ENCODE measurements at places on chromosomes 13 and 19.

- DNase-seq: no peak
These were observed 13.6 kb downstream of the EPN1 start for GRCh38 chr19:55688422-55689218.

GRCh38 chr13:25771641-25772478 is 280.0 kb downstream of the SHISA2 start:
- DNase-seq: no peak

DNA sequence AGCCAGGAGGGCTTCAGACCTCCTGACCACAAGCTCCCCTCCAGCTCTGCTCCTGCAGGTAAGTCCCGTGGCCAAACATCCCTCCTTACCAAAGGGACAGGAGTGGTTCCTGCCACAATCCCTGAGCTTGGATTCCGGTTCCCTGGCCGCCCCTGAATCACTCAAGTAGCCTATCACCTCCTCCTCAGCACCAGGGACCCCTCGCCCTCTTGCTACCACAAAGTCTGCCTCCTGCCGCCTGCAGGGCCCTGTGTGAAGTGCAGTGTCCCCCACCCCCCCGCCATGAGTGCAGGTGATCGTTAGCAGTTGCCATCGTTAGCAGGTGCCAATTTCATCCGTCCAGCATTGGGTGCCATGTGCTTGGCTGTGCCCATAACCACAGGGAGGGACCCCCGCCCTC is 40.8 kb upstream of the RANBP3 start:
- DNase-seq: no peak

GRCh38 chr13:43514311-43514710 is 272.5 kb downstream of the ENOX1 start:
- DNase-seq: no peak

DNA sequence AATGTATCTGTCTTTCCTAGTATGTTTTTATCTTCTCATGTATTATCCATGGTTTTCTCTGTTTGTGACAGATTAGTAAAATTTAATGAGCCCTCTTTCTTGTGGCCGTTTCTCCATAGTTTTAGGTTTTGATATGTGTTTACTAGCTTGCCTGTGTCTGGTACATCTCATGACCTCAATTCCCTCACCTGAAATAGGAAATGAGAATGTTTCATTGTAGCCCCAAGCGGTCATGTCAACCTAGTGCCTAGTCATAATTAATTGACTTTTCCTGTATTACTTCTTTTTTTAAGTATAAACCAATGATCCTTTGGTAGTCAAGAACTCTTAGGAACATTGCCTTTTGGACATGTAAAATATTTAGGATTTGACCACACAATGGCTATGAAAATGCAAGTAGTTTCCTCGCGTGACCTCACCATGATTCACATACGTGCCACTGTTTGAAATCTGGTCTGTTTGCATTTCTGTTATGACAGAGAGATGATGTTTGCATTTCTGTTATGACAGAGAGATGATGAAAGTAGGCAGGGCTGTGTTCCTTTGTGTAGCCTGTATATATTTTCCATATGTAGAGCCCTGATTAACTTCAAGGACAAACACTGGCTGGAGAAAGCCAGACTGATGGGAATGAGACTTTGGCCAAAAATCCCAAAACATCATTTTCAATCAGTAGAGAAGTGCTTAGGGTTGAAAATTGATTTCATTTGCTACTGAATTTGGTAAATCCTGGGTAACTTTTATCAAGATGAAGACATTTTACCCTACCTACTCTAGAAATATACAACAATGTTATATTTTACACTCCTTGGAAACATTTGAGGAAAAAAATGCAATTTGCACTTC is 104.8 kb downstream of the TNFRSF19 start:
- DNase-seq: no peak

- DNase-seq: no peak
These were observed 60.2 kb upstream of the RFC3 start for GRCh38 chr13:33757713-33758112.

DNA sequence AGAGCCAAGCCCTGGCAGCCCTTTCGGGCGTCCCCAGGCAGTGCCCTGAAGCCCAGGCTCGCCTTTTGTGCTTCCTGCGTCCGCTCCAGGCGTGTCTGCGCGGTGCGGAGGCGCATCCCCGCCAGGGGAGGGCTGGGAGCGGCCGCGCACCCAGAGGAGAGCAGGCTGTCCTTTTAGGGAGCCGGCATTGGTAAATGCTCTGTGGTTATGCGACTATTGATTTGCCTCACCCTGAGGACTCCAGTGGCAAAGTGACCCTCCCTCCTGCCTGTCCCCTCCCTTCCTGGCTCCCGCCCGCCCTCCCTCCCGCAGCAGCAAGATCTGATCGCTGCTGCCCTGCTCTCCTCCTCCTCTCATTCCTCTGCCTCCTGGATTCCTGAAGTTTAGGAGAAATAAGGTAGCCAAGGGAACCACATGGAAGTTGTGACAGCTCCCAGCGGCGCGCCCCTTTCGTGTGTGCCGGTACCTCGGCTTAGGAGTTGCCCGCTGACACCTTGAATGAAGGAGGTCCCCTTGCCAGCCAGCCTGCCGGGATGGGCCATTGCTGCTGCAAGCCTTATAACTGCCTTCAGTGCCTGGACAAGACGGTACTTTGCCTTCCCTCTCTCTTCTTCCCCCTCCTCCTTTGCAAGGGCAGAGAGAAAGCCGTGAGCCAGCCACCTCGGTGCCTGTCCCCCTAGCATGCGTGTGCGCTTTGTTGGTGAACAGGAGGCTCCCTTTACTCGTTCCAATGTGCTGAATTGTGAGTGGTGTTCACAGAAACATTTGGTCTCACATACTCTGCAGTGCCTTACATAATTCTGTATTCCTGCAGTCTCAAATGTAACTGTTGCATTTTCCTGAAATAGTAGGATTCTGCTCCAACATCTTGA is 166.9 kb downstream of the SLC7A1 start:
- DNase-seq: peak; percentile 24

GRCh38 chr19:42422901-42423461 is 4.2 kb downstream of the LIPE start:
- DNase-seq: peak; percentile 54

- peak; percentile 58 for DNase-seq
These were observed 409 bp downstream of the FOSB start for GRCh38 chr19:45468159-45468651.

- no peak for DNase-seq
These were observed 22.3 kb upstream of the HNRNPUL1 start for GRCh38 chr19:41241859-41242258.

DNA sequence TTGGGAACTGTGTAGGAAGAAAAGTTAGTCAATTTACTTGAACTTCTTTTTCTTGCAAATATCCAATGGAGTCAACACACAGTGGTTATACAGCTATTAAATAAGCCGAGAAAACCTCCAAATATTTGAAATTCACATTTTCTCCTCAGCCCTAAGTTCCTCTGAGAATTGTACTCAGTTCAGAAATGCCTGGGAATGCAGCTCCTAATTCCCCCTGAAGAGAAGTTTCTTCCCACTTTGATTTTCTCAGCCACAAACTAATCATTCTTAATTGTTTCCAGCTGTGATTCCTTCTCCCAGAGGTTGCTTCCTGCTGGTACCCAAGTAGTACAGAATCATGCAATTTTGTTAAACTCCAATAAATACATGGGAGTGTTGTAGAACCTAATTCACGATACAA is 246.1 kb upstream of the MIR17HG start:
- no peak for DNase-seq

DNA sequence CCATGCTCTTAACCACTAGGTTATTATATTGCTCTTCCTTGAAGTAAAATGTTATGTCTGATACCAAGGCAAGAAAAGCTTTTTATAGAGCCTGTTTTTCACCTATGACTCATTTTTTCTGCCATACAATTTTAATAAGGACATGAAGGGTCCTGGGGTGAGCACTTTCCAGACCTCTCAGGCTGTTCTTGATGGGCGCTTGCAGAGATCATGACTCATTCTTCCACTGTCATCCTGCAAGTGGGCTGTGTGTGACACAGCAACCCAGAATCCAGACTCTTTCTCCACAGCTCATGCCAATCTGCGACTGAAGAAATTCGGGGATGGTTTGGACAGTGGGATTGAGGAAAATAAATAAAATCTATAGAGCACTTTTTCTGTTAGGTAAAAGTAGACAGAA is 506.7 kb upstream of the NBEA start:
- no peak for DNase-seq

DNA sequence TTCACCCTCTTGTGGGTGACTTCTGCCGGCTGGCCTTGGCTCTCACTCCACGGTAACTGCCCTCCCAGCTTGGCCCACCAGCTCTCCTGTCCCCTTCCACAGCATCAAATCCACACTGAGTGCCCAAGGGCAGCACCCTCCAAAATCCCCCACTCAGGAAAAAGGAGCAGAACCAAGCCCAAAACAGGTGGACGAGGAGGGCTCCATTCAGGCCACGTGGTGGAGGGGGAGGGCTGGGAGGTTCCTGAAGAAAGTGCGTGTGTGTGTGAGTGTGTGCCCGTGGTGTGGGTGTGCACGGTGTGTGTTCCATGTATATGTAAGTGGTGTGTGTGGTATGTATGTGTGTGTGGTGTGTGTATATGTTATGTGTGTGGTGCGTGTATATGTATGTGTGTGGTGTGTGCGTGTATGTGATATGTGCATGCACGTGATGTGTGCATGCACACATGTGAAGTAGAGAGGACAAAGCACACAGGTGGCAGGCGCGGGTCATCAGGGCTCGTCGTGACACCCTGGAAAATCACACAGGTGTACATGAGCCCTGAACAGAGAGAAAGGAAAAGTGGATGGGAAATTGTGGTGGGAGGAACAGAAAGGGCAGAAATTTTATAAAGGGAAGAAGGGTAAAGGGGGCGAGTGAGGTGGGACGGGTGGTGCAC is 76.9 kb downstream of the COL4A1 start:
- DNase-seq: no peak

GRCh38 chr19:40253611-40254092 is 27.2 kb upstream of the CCNP start:
- DNase-seq: no peak

- DNase-seq: peak; percentile 49
These were observed 9.4 kb upstream of the CACNG6 start for GRCh38 chr19:53982001-53982451.

- DNase-seq: no peak
These were observed 7.8 kb downstream of the ABCA7 start for GRCh38 chr19:1047696-1048147.

- DNase-seq: no peak
These were observed 68.8 kb downstream of the COL4A1 start for GRCh38 chr13:110237875-110238817.

DNA sequence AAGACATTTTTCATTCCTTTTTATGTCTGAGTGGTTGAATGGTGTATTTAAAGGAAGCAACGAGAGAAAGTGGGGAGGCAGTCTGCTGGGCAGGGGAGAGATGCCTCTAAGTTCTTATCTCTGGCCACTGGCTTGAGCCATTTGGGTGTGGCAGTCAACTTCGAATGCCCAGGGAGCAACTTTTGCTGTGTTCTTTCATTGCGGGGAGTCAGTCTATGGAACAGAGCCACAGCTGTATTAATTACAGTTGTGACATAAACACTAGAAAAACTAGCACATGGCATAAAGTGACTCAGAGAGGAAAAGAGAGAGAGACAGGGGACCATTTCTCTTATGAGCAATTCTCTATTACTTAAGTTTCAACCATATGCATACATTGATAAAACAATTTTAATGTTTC is 40.4 kb upstream of the PDCD5 start:
- no peak for DNase-seq

GRCh38 chr19:15995536-15995935 is 46.7 kb downstream of the OR10H4 start:
- no peak for DNase-seq

GRCh38 chr19:1355568-1356507 is 27.9 kb upstream of the NDUFS7 start:
- no peak for DNase-seq

- no peak for DNase-seq
These were observed 31.3 kb downstream of the GRIK5 start for GRCh38 chr19:42038666-42039065.

- DNase-seq: no peak
These were observed 112.9 kb downstream of the IRS2 start for GRCh38 chr13:109673477-109673876.

GRCh38 chr19:54106716-54107115 is 4.1 kb downstream of the NDUFA3 start:
- no peak for DNase-seq

DNA sequence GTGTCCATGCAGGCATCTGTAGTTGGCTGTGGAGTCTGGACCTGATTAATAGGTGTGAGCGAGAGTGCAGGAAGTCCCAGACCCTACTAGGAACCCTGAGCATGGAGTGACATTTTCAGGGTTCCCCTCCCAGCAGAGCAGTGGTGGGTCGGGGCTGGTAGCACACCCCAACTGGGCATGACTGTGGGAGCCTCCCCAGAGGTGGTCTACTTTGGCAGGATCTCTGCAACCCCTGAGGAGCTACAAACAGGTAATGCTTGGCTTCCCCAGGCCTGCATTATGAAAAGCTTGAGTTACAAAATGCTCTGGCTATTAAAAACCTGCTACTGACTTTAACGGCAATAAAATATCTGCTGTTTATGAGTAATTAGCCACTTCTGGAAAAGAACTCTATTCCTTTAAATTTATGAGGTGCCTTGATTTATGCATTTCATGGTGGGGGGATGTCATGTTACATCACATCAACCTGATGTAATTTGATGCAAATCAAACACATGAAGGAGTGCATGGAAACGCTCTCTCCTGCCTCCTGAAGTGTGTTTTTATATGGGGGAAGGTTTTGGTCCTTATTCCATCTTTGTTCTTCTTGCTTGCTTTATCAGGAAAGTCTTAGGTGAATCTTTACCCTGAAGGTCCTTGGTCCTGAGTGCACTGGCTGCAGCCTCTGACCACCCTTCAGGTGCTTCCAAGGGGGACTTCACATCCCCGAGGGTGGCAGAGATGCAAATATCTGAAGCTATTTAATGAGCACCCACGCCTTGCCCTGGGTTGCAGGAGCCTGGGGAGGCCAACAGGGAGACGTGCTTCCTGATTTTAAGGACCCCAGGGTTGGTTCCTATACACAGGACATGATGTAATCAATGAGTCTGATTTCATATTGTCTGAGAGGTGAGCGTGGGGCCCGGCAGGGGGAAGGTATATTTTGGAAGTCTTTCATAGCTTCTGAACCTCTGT is 54.0 kb downstream of the ZNF536 start:
- DNase-seq: no peak

GRCh38 chr19:42229855-42230351 is 9.8 kb downstream of the ZNF526 start:
- no peak for DNase-seq

DNA sequence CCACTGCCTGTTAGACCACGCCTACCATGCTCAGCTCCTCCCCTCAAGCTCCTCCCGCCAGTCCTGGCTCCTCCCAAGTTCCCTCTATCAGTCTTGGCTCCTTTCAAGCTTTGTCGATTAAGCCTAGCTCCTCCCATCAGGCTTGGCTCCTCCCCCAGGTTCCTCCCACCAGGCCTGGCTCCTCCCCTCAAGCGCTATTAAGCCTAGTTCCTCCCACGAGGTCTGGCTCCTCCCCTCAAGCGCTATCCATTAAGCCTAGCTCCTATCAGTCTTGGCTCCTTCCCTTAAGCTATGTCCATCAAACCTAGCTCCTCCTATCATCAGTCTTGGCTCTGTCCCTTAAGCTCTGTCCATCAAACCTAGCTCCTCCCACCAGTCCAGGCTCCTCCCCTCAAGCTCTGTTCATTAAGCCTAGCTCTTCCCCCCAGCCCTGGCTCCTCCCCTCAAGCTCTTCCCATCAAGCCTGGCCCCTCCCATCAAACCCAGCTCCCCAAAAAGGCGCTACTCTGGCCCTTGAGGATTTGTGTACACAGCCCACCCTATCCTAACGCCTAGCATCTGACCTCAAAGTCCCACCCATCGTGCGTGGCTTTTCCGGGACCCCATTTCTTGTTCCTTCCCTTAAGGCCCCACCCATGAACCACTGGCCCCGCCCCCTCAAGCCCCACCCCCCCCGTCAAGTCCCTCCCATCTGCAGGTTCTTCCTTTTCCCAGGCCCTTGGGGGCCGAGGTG is 10.0 kb downstream of the CAMSAP3 start:
- peak; percentile 25 for DNase-seq

- DNase-seq: peak; percentile 67
These were observed 2.6 kb downstream of the BBC3 start for GRCh38 chr19:47228168-47228936.
